Endodermal cell (in vitro differentiated cells): ENCODE measurements at places on chromosomes 16 and 17. TPM values are rescaled to one million over a fixed set of nuclear protein-coding genes. Genes with fewer than 3 reads are reported as not detected.
A peak's percentile ranks its signal among the peaks of the same experiment; 100 is the strongest.

GRCh38 chr17:36749493-36749892 lies 148.1 kb downstream of the MRM1 start:
- no peaks in the 10 kb centered on the region for H3K36me3 ChIP-seq
- no peaks in the 10 kb centered on the region for H3K27me3 ChIP-seq

GRCh38 chr16:80932708-80933095 lies 74.0 kb downstream of the CMC2 start:
- H3K4me3 ChIP-seq = peak overlapping the region; percentile 74
- no peaks in the 10 kb centered on the region for H3K36me3 ChIP-seq
- no peak for DNase-seq
- no peak overlapping the region for H3K27ac ChIP-seq
- H3K27me3 ChIP-seq = peaks cover 40% of the 10 kb centered on the region
- no peaks in the 10 kb centered on the region for H3K4me1 ChIP-seq

DNA sequence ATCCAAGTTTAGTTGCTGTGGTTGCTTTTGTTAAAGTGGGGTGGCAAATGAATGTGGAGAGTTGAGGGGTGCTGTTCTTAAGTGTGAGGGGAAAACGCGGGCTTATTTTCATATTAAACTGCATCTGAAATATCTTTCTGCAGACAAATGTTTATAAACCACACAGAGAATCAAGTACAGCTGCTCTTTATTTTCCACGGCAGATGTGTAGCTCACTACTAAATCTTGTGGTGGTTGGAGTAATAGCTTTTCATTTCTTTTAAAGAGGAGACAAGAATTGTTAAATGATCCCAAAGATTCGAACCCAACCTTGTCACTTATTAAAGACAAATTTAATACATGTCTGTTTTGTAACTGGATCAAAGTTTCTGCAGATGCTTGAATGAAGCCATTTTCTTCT lies 2.1 kb downstream of the CLTC start:
- peak overlapping the region; percentile 93 for H3K4me3 ChIP-seq
- no peak for DNase-seq
- H3K4me1 ChIP-seq = peaks cover 3% of the 10 kb centered on the region
- H3K27ac ChIP-seq = no peak overlapping the region
- no peaks in the 10 kb centered on the region for H3K27me3 ChIP-seq

NPTX1 gene
- 0.24 to 0.49 TPM in 2 of 3 replicates, not detected in the other for total RNA-seq

- peak; percentile 84 for DNase-seq
- H3K4me3 ChIP-seq = no peak overlapping the region
- no peaks in the 10 kb centered on the region for H3K36me3 ChIP-seq
- H3K27me3 ChIP-seq = no peaks in the 10 kb centered on the region
These were observed 21.1 kb downstream of the ANKRD40 start for GRCh38 chr17:50686494-50687199.

PCGF2 gene
- total RNA-seq = 95.0 to 113 TPM (median 106 TPM) in 3 replicates

C16orf96 gene
- total RNA-seq = 1.0 to 1.6 TPM (median 1.6 TPM) in 3 replicates

- H3K4me1 ChIP-seq = no peaks in the 10 kb centered on the region
- H3K36me3 ChIP-seq = no peaks in the 10 kb centered on the region
- H3K27ac ChIP-seq = peak within 1 kb of the TSS; percentile 27
- H3K27me3 ChIP-seq = peaks cover 71% of the 10 kb centered on the region
These were observed at the start of gene CDH11 for GRCh38 chr16:65121870-65122723. TSS of gene CDH11 (minus strand) at chr16:65122063. CDS start at chr16:65004869, 117,194 bp downstream.

- H3K36me3 ChIP-seq = peaks cover 89% of the 10 kb centered on the region
- no peaks in the 10 kb centered on the region for H3K27me3 ChIP-seq
- DNase-seq = no peak
These were observed 14.9 kb downstream of the GDE1 start for GRCh38 chr16:19506965-19507364.

DNA sequence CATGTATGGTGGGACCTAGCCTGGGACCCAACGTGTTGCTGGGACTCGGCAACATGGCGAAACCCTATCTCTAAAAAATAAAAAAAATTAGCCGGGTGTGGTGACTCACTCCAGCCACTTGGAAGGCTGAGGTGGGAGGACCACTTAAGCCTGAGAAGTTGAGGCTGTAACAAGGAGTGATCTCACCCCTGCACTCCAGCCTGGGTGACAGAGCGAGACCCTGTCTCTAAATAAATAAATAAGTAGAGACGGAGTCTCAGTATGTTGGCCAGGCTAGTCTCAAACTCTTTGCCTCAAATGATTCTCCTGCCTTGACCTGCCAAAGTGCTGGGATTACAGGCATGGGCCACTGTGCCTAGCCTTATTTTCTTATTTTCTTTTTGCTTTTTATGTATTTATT lies 10.1 kb upstream of the CNP start:
- no peaks in the 10 kb centered on the region for H3K27me3 ChIP-seq
- no peak overlapping the region for H3K4me3 ChIP-seq
- no peaks in the 10 kb centered on the region for H3K36me3 ChIP-seq
- H3K4me1 ChIP-seq = peaks cover 10% of the 10 kb centered on the region
- no peak for DNase-seq

CDT1 gene
- 40.9 to 69.4 TPM (median 63.0 TPM) in 3 replicates for total RNA-seq

DNA sequence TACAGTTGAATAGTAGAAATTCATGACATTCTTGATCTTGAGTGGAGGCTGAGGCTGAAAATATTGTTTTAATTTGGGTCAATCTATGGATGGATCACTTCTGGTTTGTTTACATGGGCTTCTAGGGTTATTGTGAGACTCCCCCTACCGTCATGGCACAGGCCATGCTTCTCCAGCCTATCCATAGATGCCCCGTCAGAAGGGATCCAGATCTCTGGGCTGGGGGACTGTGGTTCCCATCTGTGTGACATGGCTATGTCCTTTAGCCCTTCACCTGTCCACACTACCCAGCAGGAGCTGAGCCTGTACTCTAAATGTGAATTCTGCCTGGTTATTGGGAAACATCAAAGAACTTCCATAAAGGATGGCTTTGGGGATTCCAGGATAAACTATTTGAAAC lies 160.4 kb downstream of the ABCC12 start:
- no peak overlapping the region for H3K27ac ChIP-seq
- no peaks in the 10 kb centered on the region for H3K36me3 ChIP-seq
- peak; percentile 52 for DNase-seq
- no peaks in the 10 kb centered on the region for H3K4me1 ChIP-seq
- no peak overlapping the region for H3K4me3 ChIP-seq

DNA sequence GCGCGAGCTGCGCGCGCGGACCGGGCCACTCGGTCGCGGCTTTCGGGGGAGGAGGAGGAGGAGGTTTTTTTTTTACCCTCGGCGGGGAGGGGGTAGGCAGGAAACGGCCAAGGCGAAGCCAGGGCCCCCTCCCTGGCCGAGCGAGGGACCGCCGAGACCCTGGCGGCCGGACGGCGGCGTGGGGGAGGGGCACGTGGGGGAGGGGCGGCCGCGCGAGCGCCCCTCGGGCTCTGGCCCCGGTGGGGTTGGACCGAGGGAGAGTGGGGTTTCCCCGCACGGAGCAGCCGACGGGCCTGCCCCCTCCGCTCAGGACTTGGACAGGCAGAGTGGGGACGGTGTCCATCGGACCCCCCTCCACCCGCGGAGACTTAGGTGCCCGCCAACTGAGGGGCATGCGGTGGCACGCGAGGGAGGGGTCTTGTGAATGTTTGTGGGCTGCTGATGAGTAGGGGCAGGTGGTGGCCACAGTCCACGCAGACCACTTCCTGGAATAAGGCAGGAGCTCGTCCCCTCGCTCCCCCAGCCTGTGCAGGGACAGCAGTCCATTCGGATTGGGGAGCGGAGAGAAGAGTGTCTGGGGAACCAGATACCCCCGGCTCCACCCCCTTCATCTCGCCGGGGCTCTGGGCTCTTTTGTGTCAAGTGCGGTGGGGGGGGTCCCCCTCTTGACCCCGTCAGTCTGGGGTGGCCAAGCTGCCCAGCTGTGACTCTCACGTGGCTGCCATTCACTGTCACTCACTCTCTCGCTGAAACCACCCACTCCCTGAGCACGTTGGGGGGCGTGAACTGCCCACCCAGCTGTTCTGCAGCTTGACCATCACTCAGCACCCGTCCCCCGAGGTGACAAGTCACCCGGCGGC lies 3.0 kb upstream of the CHD3 start:
- H3K4me3 ChIP-seq = peak overlapping the region; percentile 81
- H3K27me3 ChIP-seq = no peaks in the 10 kb centered on the region
- peaks cover 9% of the 10 kb centered on the region for H3K4me1 ChIP-seq
- peak overlapping the region; percentile 93 for H3K27ac ChIP-seq
- peaks cover 24% of the 10 kb centered on the region for H3K36me3 ChIP-seq

DNA sequence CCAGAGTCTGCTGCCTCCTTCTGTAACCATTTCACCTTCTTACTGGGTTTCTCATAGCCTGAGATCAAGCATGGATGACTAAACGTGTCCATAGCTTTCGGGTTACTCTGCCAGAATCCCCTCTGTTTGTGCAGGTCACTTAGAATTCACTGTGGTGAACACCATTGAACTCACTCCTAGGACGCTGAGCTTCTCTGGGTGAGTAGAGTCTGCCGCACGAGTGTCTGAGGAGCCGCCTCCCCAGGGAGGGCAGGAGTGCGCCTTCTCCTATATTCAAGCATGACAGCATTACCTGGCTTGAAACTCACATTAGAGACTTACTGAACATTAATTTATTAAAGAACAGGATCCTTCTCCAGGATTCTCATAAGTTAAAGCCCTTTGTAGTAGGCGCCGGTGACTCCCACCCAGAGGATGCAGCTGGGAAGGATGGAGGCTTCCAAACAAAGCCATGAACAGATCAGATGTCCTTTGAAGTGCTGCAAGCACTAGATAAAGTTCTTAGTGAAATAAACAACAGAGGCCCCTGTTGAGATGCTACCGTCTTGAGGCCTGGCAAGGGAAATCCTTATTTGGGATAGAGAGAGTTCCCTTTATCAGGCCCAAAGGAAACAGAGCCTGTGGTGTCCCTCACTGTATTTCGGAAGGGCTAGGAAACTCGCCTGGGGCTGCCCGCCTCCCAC lies 144.6 kb upstream of the PLCG2 start:
- H3K4me3 ChIP-seq = peak overlapping the region; percentile 57
- no peak overlapping the region for H3K27ac ChIP-seq
- DNase-seq = peak; percentile 64
- H3K36me3 ChIP-seq = no peaks in the 10 kb centered on the region
- H3K4me1 ChIP-seq = peaks cover 31% of the 10 kb centered on the region

DNA sequence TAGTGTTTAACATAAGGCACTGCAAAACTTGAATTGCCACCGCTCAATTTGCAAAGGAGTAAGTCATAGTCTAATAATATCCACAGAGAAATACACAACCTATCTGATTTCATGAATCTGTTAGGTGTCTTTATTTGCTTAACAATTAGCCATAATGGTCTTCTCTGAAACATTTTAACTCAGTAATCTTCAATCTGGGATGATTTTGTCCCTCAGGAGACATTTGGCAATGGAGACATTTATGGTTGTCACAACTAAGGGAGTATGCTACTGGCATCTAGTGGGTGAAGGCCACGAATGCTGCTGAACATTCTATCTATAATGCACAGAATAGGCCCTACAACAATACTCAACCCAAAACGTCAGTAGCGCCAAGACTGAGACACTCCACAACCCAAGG lies 4.3 kb downstream of the UBE2G1 start:
- DNase-seq = no peak
- H3K4me1 ChIP-seq = no peaks in the 10 kb centered on the region
- H3K36me3 ChIP-seq = peaks cover 32% of the 10 kb centered on the region
- H3K4me3 ChIP-seq = no peak overlapping the region
- H3K27me3 ChIP-seq = no peaks in the 10 kb centered on the region

- no peak within 1 kb of the TSS for H3K4me3 ChIP-seq
- no peaks in the 10 kb centered on the region for H3K4me1 ChIP-seq
- H3K27ac ChIP-seq = no peak within 1 kb of the TSS
- H3K27me3 ChIP-seq = no peaks in the 10 kb centered on the region
- DNase-seq = no peak
- H3K36me3 ChIP-seq = peaks cover 31% of the 10 kb centered on the region
These were observed at the start of gene LAT for GRCh38 chr16:28984619-28985135. TSS of gene LAT (plus strand) at chr16:28985052. CDS start at chr16:28985418, 366 bp downstream.

DNA sequence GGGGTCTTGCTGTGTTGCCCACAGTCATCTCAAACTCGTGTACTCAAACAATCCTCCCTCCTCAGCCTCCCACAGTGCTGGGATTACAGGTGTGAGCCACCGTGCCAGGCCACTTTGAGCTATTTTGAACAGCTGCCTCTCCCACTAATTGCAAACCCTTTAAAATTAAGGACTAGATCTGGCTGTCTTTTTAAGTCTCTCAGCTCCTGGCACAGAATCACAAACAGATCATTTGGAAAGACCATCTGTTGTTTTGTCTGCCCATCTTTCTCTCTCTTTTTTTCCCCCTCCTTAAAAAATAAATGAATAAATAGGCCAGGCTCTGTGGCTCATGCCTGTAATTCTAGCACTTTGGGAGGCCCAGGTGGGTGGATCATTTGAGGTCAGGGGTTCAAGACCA lies 10.9 kb upstream of the STAT3 start:
- DNase-seq = no peak
- H3K27ac ChIP-seq = no peak overlapping the region
- H3K4me3 ChIP-seq = no peak overlapping the region

- no peak overlapping the region for H3K27ac ChIP-seq
- no peaks in the 10 kb centered on the region for H3K27me3 ChIP-seq
- no peak overlapping the region for H3K4me3 ChIP-seq
These were observed 4.4 kb upstream of the EIF4A3 start for GRCh38 chr17:80151333-80151732.

GRCh38 chr16:11621920-11622651 lies 35.4 kb upstream of the LITAF start:
- H3K36me3 ChIP-seq = no peaks in the 10 kb centered on the region
- H3K4me1 ChIP-seq = no peaks in the 10 kb centered on the region
- H3K4me3 ChIP-seq = no peak overlapping the region
- H3K27me3 ChIP-seq = no peaks in the 10 kb centered on the region
- no peak overlapping the region for H3K27ac ChIP-seq

- H3K4me1 ChIP-seq = no peaks in the 10 kb centered on the region
- H3K36me3 ChIP-seq = no peaks in the 10 kb centered on the region
- H3K27ac ChIP-seq = no peak overlapping the region
- H3K27me3 ChIP-seq = peaks cover 15% of the 10 kb centered on the region
These were observed 5.1 kb upstream of the TRIM25 start for GRCh38 chr17:56918916-56919315.

DNA sequence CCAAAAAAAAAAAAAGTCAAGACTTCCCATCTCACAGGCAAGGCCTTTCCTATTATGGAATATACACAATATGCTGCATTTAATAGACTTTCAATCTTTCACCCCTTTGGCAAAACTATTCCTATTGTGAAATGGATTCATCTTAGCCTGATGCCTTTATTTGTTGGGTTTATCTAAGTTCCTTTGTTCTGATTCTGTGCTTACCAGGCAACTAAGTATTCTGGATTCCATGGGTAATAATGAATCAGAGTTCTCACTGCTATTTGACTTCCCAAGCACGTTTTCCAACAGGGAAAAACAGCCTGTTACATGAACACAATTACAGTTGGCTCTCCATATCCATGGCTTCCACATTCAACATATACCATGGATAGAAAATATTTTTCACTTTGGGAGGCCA lies 135.5 kb downstream of the MYO1D start:
- H3K27ac ChIP-seq = no peak overlapping the region
- peaks cover 28% of the 10 kb centered on the region for H3K36me3 ChIP-seq
- H3K4me1 ChIP-seq = no peaks in the 10 kb centered on the region
- H3K27me3 ChIP-seq = no peaks in the 10 kb centered on the region

GRCh38 chr17:33967608-33968349 lies 287.3 kb upstream of the CCL2 start:
- H3K4me3 ChIP-seq = no peak overlapping the region
- no peaks in the 10 kb centered on the region for H3K27me3 ChIP-seq
- DNase-seq = no peak
- peaks cover 19% of the 10 kb centered on the region for H3K4me1 ChIP-seq
- H3K36me3 ChIP-seq = no peaks in the 10 kb centered on the region

SECTM1 gene
- total RNA-seq = not detected in 2 replicates
